D341Med (cell line): ENCODE measurements at places on chromosomes 4 and X.
A peak's percentile ranks its signal among the peaks of the same experiment; 100 is the strongest.

DNA sequence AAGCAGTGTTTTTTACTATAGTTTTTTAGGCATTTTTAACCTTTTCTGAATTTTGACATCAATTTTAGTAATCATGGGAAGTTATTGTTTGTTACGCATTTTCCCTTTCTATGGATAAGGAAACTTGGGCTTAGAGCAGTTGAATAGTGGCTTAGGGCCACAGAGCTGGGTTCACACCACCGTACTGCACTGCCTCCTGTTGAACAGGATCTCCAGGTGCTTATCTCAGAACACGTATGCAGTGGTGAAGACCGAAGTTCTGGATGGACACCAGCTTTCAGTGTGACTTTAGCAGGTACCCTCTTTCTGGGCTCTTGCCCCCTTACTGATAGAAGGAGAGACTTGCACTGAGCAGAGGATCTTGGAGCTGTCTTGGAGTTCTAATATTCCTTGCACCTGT lies 137.6 kb downstream of the PTTG2 start:
- DNase-seq, result no peak

GRCh38 chr4:47145630-47146029 lies 114.3 kb downstream of the GABRB1 start:
- no peak for DNase-seq

- no peak for DNase-seq
Observed at GRCh38 chr4:17934286-17934685, 87.3 kb downstream of the LCORL start.

DNA sequence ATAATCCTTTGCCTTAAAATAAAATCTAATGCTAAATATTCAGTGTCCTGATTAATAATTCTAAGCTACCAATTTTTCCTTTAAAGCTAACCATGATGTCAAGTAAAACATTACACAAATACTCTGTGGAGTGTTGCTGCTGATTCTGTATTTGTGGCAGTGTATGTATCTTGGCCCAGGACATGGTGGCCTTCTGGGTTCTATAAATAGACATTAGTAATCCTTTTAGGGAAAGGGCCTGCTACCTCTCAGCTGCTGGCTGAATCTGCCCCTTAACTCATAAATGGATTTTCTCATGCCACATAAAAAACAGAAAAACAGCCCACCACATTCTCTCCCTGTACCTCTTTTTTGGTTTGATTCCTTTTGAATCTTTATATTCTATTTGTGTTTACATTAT lies 1.2 kb upstream of the XK start:
- no peak for DNase-seq

DNA sequence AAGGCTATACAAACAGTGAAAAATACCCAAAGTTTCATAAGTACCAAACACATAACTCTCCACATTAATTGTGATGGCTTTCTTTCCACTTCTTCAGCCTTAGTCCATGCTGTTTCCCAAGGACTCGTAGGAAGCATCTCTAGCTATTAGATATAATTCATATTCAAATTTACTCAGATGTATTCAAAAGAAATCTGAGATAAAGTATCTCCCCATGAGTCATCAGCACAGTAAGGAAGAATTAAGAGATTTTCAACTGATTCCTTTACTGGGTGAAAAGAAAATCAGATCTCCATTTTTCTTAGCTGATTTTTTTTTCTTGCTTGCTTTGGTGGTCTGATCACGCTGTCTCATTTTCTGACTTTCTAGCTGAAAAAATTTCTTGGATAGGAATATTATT lies 71.7 kb downstream of the MID1 start:
- DNase-seq, result no peak

DNA sequence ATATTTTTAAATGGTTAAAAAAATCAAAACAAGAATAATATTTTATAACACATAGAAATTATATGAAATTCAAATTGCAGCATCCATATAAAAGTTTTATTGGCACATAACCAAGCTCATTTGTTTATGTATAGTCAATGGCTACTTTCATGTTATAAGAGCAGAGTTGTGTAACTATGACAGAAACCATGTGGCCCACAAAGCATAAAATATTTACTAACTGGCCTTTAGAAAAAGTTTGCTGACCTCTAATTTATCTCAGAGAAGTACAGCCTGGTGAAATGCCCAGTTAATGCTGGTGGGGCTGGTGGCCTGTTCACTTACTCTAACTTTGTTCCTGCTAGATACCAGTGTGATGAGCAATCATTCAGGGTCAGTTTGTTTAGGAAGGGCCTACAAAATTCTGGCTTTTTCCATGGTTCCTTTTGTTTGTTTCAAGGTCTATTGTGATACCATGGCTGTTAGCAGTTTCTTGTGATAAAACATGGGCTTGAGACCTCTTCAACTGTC lies 104.6 kb downstream of the PPP1R2C start:
- no peak for DNase-seq

- peak; percentile 14 for DNase-seq
Observed at GRCh38 chr4:152398060-152398459, 137.8 kb downstream of the FBXW7 start.

DNA sequence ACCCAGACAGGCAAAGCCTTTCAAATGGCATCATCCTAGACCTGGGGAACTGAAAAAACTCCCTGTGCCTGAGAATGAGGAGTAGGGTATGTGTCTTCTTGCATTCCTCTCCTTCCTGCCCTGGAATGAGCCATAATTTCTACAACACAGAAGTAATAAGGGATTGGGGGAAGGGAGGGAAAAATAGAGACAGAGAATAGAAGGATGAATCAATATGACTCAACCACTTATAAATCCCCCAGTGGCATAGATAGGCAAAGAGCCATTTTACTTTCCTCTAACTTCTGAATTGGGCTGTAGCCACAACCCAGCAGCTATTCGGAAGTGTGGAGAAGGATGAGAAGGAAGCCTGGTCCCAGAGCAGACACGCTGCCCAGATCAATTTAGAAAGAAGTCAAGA lies 99.9 kb downstream of the NHS start:
- no peak for DNase-seq

- peak; percentile 46 for DNase-seq
Observed at GRCh38 chr4:84258905-84259830, 239.9 kb downstream of the NKX6-1 start.

- no peak for DNase-seq
Observed at GRCh38 chr4:150218447-150218846, 140.2 kb downstream of the DCLK2 start.

DNA sequence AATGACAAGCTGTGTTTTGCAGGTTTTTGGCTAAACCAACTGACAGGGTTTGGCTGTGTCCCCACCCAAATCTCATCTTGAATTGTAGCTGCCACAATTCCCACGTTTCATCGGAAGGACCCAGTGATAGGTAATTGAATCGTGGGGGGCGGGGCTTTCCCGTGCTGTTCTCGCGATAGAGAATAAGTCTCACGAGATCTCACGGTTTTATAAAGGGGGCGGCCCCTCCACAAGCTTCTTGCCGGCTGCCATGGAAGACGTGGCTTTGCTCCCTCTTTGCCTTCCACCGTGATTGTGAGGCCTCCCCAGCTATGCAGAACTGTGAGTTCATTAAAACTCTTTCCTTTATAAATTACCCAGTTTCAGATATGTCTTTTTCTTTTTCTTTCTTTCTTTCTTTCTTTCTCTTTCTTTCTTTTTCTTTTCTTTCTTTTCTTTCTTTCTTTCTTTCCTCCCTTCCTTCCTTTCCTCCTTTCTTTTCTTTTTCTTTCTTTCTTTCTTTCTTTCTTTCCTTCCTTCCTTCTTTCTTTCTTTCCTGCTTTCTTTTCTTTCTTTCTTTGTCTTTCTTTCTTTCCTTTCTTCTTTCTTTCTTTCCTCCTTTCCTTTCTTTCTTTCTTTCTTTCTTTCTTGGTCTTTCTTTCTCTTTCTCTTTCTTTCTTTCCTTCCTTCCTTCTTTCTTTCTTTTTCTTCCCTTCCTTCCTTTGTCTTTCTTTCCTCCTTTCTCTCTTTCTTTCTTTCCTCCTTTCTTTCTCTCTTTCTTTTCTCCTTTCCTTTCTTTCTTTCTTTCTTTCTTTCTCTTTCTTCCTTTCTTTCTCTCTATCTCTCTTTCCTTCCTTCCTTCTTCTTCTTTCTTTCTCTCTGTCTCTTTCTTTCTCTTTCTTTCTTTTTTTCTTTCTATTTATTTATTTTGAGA lies 54.8 kb downstream of the SHOX start:
- DNase-seq, result no peak

- DNase-seq, result peak; percentile 23
Observed at GRCh38 chrX:81278616-81279015, 76.7 kb downstream of the SH3BGRL start.

DNA sequence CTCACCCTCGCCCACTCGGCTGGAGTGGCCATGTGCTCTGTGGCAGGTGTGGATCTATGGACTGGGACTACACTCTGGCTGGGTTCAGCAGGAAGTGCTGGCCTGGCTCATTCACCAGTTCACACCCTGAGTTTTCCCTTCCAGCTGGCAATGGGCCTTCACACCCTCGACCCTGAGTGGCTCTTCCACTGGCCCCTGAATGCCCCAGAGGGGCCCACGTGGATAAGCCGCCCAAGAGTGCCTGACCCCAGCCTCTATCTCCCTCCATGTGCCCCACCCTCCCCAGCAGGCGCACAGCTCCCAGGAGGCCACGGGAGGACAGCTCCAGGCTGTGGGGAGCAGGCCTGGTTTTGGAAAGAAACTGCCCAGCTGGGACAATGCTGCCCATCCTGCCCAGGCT lies 234.1 kb downstream of the AFAP1 start:
- DNase-seq, result no peak

- peak; percentile 11 for DNase-seq
Observed at GRCh38 chrX:47169726-47170515, 23.7 kb upstream of the UBA1 start.

- DNase-seq, result no peak
Observed at GRCh38 chrX:141405853-141406492, 163.7 kb upstream of the SPANXC start.

GRCh38 chrX:114591121-114591520 lies 7.2 kb downstream of the HTR2C start:
- DNase-seq, result no peak

- DNase-seq, result no peak
Observed at GRCh38 chr4:141486375-141486997, 149.9 kb upstream of the IL15 start.

DNA sequence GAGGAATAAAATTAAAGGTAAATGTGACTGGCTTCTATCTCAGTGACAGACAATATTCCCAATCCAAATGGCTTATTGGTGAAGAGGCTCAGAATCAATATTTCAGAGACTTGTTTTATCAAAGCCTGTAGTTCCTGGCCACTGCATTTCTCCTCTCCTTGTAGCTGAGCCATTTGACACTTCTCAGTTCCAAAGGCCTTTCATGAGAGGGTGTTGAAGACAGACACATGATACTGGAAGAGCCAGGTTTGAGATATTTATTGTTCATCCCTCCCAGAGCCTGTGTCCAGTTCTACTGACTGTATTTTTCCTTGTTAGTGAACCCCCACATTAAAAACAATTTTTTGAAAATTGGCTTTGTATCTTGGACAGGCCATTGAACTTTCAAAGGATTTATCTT lies 12.9 kb upstream of the INPP4B start:
- no peak for DNase-seq
